ENCODE measurements at places on chromosomes 2 and 18. TPM values are rescaled to one million over a fixed set of nuclear protein-coding genes. Genes with fewer than 3 reads are reported as not detected.

The CHRND gene
- not detected for total RNA-seq

The AKAIN1 gene
- total RNA-seq: not detected

The RTTN gene
- total RNA-seq: 24.8 TPM

The KIAA2012 gene
- total RNA-seq: not detected

The MFSD6 gene
- 55.9 TPM for total RNA-seq

The SERPINB5 gene
- total RNA-seq: not detected

The ACKR3 gene
- total RNA-seq: 0.86 TPM

The STK25 gene
- total RNA-seq: 97.6 TPM

The IL1F10 gene
- not detected for total RNA-seq

The PLCD4 gene
- not detected for total RNA-seq

The TMEFF2 gene
- total RNA-seq: not detected

Data from activated CD8-positive, alpha-beta memory T cell treated with anti-CD3 and anti-CD28 coated beads for 36 hours (primary cell).